ENCODE measurements at places on chromosomes 5 and 9.

DNA sequence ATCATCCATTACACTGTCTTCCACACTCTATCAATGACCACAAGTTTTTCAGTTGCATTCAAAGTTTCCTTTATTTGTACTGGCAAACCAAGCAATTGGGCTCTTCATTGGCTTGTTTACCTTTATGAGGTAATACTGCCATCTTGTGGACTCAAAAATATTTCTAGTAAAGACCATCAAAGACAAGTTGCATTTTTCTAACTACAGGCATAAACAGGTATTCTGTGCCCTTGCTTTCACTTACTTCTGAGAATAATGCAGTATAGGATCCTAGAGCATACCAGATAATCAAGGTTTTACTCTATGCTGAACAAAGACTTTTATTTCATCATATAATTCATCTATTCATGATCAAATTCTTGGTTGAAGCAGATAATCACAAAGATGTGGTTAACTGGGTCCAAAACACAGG is 173.7 kb upstream of the POU5F2 start:
- DNase-seq: peak; percentile 92

DNA sequence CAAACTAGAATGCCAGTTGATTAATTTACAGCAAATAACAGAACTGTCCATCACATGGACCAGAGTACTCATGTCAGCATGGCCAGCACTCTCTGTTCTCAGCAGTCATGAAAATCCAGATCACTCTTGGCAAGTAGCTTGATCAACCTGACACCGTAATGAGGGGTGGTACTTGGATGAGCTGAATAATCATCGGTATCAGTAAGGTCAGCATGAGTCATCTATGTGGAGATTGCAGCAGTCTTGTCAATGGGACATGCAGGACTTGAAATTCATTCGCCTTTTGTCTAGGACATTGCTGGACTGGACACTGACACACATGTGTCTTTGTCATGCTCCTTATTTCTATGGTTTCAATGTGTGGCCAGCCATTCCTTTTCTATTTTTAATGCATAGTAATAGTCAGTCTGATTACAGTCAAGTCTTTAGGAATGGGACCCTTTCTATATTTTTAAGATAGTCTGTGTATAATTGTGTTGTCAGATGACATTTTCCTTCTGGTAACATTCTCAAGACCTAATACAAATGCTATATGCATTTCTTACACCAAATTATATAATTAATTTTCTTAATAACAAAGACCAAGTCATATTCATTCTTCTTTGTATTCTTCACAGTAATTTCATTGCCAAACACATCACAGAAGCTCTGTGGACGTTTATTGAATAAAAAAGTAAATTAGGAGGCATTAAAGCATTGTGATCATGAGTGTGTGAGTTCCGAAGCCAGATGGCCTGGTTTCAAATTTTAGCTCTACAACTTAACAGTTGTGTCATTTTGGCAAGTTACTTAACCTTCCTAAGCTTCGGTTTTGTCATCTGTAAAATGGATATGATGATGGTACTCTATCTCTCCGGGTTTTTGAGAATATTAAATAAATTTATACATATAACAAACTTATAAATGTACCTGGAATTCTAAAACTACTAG is 57.4 kb downstream of the ADAMTSL1 start:
- DNase-seq: no peak

DNA sequence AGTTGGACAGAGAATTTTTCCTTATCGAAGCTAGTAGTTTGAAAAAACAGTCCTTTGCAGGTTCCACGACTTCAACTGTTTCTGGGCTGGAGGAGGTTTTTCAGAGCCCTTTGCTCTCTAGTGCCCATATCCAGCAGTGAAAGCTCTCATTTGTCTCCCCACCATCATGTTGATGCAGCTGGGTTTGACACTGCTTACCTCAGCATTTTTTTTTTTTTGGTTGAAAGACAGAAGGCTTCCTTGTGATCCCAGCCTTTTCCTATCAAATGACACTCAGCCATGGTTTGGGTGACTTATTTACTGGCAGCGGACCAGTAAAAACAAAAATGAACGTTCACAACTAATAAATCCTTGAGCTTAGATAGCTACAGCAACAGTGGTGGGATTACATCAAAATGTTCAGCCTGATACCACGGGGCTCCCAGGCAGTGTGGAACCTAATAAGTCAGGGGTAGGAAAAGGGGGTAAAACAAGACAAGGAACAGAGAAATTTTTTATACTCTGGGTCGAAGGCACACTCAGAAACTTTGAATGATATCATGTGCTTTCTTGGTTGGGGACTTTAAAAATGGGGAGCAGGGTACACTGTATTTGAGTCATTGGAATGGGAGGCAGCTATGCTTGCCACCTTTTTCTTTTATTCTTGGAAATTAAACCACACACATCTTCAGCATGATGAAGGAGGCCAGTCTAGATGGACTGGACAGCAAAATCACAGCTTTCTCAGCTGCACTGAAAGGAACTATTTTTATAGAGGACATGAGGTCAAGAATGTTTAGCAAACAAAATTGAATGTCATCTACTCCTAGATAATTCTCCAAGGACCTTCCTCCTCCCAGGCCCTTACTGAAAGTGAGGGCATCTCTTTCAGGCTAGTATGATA is 308.9 kb upstream of the MPDZ start:
- DNase-seq: no peak

- DNase-seq: peak; percentile 72
These were observed 24.0 kb downstream of the ADAMTSL2 start for GRCh38 chr9:133558191-133559126.

- DNase-seq: no peak
These were observed 113.0 kb downstream of the TRIM32 start for GRCh38 chr9:116800074-116800473.

DNA sequence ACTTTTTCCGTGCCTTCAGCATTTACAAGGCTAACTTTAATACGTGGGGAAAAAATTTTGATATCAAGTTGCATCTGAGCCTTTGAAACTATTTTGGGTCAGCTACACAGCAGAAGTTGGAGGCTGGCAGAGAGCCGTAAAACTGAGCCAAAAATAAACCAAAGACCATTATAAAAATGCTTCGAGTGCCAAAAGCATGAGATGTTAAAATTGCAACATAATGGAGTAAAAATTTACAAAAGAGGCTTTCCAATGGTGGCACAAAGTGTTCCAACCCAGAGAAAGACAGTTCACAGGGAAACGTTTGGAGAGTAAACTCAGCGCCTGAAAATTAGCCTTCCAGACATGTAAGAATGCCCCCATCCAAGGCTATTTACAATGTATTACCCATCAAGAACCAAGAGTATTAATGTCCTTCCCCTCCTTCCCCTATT is 190.3 kb downstream of the TLE1 start:
- no peak for DNase-seq

GRCh38 chr5:139650031-139650688 is 2.0 kb downstream of the CXXC5 start:
- peak; percentile 65 for DNase-seq

DNA sequence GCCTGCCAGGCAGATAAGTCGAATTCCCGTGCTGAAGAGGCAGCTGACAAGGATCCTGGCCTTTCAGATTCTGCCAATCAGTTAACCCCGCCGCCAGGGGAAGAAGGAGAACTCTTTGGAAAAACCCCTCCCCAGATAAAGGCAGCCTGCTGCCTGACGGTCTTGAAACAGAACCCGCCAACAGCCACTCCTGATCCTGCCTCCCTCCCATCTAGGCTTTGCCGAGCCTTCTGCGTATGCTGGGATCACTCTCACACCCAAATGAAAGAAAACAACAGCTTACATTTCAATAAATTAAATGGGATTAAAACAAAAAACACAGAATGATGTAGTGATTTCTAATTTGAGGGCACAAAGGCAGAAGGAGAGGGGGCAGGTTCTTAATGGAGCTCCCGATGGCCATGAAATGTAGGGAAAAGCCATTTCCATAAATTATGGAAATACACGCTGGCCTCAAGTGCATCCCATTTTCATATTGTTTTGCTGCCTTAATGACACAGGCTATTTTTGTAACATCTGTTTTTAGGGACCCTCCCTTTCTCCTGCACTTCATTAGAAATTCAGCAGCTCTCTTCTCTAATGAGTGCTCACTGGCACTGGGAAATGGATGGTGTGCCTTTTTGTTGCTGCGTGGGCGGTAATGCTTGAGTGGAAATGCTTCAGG is 319.1 kb downstream of the MED10 start:
- no peak for DNase-seq

DNA sequence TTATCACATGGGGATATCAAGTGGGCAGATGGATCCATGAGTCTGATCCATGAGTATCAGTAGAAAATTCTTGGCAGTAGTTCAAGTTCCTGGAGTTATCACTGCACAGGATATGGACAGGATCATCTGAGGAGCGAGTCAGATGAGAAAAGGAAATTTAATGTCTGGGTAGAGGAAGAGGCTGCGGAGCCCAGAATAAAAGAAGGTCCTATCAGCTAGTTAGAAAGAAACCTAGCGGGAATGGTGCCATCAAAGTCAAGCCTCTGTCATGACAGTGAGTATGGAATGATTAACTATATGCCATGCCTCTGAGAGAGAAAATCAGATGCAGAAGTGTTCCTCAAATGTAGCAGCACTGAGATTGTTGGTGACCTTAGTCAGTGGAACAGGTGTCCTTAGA is 248.1 kb downstream of the PIK3R1 start:
- no peak for DNase-seq

DNA sequence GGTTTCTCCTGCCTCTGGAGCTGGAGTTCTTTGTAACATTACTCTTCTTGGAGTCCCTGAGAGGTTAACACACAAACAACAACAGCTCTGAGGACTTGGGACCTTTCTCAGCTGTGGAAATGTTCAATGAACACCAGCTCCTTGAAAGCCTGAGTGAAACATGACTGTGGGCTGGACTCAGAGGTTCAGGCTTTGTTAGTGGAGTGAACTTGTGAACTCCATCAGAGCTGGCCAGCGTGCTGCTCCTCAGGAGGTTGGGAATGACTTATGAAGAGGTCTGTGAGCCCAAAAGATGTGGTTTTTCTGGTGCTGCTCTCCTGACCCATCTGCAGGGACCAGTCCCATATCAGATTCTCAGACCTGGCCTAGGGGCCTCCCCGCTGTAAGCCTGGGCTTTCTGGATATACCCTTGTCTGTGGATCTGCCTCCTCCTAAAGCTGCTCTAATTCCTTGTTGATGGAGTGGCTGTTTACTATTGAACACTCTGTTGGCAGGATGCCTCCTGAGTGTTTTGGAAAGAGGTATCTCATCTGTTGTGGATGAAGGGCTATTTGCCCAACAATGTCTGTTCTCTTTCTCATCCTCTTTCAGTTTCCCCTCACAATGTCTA is 170.0 kb upstream of the GDNF start:
- DNase-seq: no peak

DNA sequence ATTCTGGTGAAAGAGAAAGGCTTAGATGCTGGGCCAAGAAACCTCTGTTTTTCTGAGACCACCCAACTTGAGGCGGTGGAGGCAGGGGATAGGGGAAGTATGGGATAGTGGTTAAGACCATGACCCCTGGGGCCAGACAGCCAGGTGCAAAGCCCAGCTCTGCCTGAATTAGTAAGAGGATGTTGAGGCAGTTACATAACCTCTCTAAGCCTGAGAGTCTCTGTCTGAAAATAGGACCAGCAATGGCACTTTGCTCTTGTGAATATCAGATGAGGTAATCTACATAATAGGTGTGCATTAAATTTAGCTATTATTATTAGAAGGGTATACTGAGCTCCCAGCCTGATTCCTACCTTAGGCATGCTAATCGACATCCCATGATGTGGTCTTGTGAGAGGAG is 68.2 kb downstream of the DOCK2 start:
- DNase-seq: no peak

GRCh38 chr5:83556190-83556589 is 84.6 kb downstream of the VCAN start:
- DNase-seq: no peak

DNA sequence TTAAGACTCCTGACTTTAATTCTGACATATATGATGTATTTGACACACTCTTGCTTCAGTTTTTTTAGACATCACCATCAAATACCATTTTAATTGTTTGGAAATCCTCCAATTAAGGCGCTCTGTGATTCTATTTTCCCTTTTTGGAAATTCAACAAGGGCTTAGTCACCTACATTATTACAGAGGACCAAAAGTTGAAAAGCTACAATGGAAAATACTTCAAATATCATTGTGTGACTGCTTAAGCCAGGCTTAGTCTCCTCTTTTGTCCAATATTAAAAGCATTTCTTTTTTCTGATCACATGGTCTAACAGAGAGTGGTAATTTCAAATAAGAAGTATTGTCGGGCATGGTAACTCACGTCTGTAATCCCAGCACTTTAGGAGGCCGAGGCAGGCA is 160.3 kb downstream of the CEMIP2 start:
- no peak for DNase-seq

DNA sequence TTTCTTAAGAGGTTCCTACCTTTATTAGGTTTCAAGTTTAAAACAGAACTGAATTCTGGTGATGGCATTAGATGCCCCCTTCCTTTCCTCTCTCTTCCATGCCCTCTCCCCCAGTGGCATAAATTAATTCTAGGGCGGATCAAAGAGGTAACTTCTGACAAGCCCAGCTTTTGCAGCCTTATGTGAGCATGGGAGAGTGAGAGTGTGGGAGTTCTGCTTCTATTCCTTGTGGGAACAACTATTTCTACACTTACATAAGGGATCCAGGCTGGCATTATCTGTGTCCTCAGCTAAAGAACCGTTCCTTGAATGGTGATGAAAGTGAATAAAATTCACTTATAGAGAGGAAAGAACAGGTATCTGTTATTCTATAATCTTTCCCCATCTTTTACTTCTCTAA is 437.6 kb downstream of the KIF4B start:
- DNase-seq: no peak

- DNase-seq: peak; percentile 79
These were observed 45.9 kb upstream of the PJA2 start for GRCh38 chr5:109455598-109456096.

DNA sequence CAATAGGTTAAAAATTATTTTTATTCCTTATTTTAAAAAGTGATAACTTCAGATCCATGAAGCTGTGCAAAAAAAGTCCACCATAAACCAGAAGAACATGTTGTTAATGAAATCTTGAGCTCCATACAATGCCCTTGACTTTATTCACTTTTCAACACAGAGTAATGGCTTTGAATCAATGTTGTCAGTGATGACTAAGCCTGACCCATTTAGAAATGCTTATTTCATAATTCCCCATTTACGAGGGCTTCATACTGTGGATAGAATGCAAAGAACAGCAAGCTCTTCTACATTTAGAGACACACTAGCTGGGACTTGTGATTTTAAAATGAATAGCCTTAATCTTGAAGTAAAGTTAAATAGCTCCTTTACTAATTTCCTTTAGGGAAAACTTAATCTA is 25.7 kb upstream of the IL9 start:
- no peak for DNase-seq

- no peak for DNase-seq
These were observed 203.4 kb downstream of the SYK start for GRCh38 chr9:91004992-91005391.

DNA sequence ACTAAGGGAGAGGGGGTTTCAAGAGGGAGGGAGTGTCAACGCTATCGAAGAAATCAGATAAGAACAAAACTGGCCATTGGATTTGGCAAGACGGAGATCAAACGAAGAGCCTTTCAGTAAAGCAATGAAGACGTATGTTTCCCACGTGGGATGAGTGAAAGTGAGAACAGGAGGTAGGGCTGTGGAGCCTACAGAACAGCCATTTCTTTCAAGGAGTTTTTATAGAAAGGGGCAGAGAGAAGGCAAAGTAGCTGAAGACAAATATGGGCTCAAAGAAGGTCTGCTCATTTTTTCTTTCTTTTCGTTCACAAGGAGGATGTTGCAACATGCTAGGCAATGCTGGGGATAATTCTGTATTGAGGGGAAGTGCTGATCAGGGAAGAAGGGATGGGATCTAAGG is 98.3 kb downstream of the SUSD1 start:
- DNase-seq: no peak
